ENCODE measurements at places on chromosomes 4 and X.

GRCh38 chrX:7133050-7133440 is 14.5 kb upstream of the STS start:
- no peak for DNase-seq

- no peak for DNase-seq
Observed at GRCh38 chrX:27706526-27706925, 101.3 kb upstream of the MAGEB10 start.

DNA sequence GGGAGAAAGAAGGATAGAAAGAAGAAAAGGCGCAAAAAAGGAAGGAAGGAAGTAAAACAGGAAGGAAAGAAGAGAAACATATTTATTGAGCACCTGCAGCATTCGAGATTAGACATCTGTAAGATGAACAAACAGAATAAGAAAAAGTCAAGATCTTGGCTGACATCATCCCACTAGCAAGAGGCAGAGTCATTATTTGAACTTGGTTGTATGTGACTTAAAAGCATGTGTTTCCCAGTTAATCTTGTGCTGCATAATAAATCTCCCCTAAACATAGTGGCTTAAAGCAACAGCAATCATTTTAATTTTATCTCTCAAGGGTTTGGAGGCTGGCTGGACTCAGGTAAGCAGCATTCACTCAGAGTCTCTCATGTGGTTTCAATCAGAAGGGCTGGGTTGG is 38.5 kb upstream of the COX7B2 start:
- no peak for DNase-seq

GRCh38 chr4:42555828-42556227 is 101.1 kb downstream of the ATP8A1 start:
- DNase-seq = no peak

DNA sequence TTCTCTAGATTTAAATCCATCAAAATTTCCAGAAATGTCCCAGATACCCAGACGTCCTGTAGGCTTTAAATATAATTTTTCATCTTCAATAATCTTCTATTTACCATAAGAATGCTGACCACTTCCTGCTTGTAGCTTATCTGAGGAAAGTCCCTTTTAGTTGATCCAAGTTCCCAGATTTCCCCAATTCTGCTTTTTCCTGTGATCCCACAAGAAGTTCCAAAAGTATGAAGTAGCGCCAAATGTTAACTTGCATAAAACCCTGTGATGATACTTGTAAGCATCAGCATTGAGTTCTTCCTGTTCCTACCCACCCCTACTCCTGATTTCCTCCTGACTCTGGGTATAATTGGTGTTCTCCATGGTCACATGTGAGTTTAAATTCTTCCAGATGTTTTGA is 10.6 kb upstream of the TLR8 start:
- DNase-seq = no peak

DNA sequence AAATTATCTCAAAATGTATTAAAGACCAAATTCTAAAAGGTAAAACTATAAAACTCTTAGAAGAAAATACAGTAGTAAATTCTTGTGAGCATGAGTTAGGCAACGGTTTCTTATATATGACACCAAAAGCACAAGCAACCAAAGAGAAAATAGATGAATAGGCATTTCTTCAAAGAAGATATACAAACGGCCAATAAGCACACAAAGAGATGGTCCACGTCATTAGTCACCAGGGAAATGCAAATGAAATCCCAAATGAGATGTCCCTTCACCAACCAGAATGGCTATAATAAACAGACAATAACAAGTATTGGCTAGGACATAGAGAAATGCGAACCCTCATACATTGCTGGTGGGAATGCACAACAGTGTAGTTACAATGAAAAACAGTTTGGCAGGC is 44.6 kb downstream of the RAB33A start:
- DNase-seq = no peak

All from liver (tissue), 10 donors.